SK-MEL-5 (cell line): ENCODE measurements at places on chromosomes 6 and 20. TPM values are rescaled to one million over a fixed set of nuclear protein-coding genes. Genes with fewer than 3 reads are reported as not detected.
A peak's percentile ranks its signal among the peaks of the same experiment; 100 is the strongest.

GRCh38 chr20:51182571-51182970, 159.7 kb upstream of the KCNG1 start:
- peak; percentile 40 for DNase-seq

- no peak for DNase-seq
Observed at GRCh38 chr20:478010-478948, 15.9 kb upstream of the TBC1D20 start.

DNAAF9 gene
- 7.5 and 7.9 TPM in 2 replicates for total RNA-seq

DNA sequence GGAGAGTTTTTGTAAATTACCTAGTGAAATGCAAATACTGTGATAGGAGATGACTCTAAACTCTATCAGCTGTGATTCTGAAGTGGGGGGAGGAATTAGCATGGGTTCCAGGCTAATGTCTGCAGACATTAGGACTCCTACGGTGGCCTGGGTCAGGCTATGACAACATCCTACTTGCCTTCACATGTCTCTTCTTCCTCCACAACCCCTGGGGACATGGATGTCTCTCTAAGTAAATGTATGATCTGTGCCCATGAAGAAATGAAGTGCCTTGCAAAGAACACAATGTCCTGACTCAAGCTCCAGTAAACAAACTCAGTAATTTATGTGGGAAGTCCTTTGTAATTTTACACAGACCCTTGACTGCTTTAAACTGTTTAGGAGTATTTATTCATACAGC, 165.8 kb upstream of the EEF1E1 start:
- no peak for DNase-seq

PI16 gene
- total RNA-seq, result not detected in 2 replicates

DNA sequence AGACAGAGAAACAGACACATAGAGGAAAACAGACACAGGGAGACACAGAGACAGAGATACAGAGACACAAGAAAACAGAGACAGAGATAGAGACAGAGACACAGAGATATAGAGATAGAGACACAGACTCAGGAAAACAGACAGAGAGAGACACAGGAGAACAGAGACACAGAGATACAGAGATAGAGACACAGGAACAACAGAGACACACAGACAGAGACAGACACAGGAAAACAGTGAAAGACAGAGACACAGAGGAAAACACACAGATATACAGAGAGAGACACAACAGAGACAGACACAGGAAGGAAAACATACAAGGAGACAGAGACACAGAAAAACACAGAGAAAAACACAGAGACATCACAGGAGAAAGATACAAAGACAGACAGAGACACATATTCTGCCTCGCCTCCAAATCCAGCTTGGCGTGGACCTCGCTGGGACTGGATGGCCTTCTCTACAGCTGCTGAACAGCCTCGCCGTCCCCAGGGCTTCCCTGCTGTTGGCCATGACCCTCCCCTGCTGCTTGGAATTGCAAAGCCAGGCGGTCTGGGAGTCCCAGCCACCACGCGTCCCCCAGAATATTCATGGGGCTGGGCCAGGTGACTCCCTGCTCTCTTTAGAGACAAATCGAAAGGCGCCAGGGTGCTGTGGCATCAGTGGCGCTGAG, 36.8 kb downstream of the NTSR1 start:
- no peak for DNase-seq

DNA sequence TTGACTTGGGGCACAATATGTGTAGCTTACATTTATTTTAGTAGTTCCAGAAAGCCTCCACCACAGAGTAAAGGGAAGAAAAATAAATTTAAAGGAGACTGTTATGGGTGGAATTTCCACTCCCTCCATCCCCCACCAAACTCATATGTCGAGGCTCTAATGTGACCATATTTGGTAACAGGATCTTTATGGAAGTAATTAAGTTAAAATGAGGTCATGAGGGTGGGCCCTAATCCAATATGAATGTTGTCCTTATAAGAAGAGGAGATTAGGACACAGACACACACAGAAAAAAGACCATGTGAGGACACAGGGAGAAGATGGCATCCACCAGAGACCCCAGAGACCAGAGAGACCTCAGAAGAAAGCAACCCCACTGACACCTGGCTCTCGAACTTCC, 189.7 kb downstream of the EDN1 start:
- DNase-seq, result no peak

GRCh38 chr6:34182751-34183531, 37.1 kb upstream of the GRM4 start:
- DNase-seq, result no peak

GRCh38 chr6:141833001-141833655, 299.6 kb upstream of the GJE1 start:
- DNase-seq, result peak; percentile 81

- peak; percentile 80 for DNase-seq
Observed at GRCh38 chr6:6758915-6759654, 170.6 kb downstream of the LY86 start.

- DNase-seq, result no peak
Observed at GRCh38 chr20:22387452-22387851, 196.9 kb downstream of the FOXA2 start.

- no peak for DNase-seq
Observed at GRCh38 chr6:159169193-159169555, at the start of gene FNDC1. Gene FNDC1 (plus strand): TSS chr6:159169400. CDS start chr6:159169597, 197 bp downstream.

DNA sequence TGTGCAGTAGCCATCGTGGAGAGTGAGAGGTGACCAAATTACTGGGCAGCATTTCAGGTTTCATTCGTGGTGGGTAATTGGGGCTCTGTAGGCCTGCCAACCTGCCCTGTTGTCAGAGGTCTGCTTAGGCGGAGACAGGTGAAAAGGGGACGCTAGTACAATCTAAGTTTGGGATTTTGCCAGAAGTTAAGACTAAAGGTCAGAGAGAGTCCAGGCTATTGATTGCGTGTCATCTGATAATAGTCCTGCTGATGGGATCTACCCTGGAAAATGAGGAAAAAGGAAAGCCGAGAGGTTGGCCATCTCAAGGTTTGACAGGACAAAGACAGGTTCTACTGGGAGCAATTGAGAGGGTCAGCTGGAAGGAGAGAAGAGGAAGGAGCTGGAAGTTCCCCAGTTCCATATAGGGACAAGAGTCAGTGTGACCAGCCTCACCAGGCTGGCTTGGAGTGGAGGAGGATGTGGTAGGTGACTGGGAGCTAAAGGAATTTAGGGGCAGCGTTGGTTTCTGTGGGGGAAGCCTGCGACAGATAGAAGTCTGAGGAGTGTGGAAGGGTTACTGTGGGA, 10.9 kb downstream of the ARFGEF2 start:
- no peak for DNase-seq

- no peak for DNase-seq
Observed at GRCh38 chr6:135066806-135067205, 12.2 kb upstream of the HBS1L start.

CD83 gene
- 43.0 and 43.5 TPM in 2 replicates for total RNA-seq

TP53TG5 gene
- not detected in 2 replicates for total RNA-seq

ABHD16B gene
- not detected in 2 replicates for total RNA-seq

RTF2 gene
- total RNA-seq, result 118 and 130 TPM in 2 replicates

GRCh38 chr6:11929241-11929835, 82.8 kb upstream of the HIVEP1 start:
- no peak for DNase-seq

ZNF334 gene
- total RNA-seq, result not detected in 2 replicates

GRCh38 chr6:166336847-166337246, 5.5 kb downstream of the SFT2D1 start:
- no peak for DNase-seq

DNA sequence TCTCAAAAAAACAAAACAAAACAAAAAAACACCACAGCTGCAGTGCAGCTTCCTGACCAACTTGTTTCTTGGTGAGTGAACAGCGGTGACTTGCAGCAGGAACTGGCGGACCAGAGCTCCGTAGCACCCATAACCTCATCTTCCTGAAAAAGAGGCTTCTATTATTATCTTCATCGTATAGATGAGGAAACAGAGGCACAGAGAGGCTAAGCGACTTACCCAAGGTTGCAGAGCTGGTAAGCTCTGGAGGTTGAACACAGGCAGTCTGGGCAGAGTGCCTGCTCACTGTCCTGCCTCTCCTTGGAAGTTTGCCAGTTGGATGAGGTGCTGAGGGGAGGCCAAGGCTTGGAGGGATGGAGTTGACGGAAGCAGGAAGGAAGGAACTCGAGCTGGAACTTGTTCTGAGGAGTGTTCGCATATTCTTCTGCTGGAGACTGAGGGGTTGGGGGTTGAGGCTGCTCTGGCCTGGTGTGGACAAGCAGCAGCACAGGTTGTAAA, 47.9 kb upstream of the CCDC167 start:
- no peak for DNase-seq

CST1 gene
- total RNA-seq, result 36.4 and 48.3 TPM in 2 replicates

DNA sequence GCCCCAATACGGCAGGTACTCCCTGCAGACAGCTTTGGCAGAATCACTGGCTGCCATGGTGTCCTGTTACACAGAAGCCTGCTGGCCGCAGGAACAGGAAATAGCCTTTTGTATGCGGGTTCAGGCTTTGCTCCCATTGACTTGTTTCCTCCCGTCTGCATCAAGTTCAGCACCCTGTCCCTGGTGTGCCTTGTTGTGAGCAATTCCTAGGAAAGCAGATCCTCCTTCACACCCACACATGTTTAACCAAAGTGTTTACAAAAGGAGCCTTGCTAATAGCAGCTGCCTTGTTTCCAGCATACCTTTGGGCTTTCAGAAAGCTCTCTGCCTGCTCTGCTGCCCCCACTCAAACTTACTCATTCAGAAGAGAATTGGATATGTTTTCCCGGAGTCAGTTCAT, 127.2 kb upstream of the SUPT3H start:
- DNase-seq, result no peak

LY6G6F gene
- total RNA-seq, result not detected in 2 replicates

DNA sequence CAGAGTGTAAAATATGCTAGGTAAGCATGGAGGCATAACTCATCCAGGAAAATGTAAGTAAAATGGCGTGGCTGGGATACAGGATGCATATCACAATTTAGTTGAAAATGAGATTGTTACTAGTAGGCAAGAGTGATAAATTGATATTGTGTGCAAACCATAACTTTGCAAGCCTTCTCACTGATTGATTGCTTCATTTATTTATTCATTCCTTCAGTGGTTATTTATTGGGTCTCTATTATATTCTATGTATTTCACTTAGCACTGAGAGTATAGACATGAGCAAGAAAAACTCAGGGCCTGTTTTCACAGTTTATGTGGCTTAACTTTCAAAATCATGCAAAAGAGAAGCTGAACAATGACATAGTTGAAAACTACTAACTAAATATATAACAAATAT, 241.0 kb upstream of the EYS start:
- DNase-seq, result no peak

XRN2 gene
- total RNA-seq, result 151 and 160 TPM in 2 replicates

DNA sequence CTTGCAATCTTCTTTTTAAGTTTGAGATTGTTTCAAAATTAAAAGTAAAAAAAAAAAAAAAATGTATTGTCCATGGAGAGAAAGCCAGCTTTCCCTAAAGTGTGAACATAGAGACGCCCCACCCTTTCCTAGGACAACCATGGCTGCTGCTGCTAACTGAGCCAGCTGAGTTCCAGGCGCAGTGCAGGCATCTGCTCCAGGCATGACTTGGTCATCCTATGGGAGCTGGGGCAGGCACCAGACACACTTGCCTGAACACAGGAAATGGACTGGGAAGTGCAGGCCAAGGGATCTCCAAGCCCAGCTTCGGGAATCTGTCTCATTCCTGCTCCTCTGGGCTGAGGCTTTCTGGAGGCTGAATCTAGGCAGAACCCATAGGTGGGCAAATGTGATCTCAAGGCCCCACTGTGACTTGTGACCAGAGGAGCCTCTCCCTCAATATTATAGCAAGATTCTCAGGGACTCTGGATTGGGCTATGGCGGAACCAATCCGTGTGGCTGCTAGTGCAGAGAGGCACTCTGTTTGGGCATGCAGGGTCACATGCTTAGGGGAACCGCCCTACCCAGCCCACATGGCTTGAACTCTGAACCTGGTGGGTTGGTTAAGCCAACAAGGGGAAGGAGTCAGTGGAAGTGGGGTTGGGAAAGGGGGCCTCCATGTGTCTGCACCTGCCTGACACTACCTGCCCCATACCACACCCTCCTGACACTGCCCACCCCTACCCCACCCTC, 138.2 kb upstream of the CST7 start:
- DNase-seq, result no peak

- DNase-seq, result no peak
Observed at GRCh38 chr20:19577692-19578091, 180.4 kb upstream of the RIN2 start.

DNA sequence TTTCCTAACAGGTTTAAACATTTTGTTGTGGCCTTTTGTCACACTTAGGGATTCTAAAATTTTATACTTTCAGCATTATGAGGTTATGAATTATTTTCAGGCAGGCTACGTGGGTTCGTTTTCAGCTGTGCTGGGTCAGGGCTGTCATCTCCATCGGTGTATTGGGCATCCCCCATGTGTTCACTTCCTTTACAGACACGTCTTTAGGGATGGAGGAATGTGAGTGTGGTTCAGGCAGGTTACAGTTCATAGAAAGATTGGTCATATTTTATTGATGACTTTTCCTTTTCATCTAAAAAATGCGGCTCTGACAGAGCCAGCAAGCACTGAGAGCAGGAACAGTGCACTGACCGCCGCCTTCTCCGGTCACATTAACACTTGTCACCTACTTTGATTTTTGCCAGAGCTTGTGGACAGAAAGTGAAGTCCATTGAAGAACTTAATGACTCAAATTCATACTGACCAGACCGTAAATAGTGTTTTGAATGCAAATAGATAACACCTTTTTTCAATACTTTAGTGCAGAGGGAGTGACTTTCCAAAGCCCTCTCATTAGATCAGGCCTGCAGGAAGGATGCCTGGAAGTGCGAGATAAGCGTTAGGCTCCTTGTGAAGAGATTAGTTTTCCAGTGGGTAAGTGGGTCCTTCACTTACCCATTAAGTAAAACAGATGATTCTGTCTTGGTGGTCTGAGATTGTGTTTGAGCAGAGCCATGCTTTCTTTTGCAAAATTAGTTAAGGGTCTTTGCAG, 113.1 kb downstream of the TIAM2 start:
- no peak for DNase-seq

- DNase-seq, result no peak
Observed at GRCh38 chr6:837380-837779, 144.4 kb upstream of the EXOC2 start.

PRSS16 gene
- total RNA-seq, result 4.9 and 5.2 TPM in 2 replicates

CST3 gene
- 294 and 300 TPM in 2 replicates for total RNA-seq

CCR6 gene
- total RNA-seq, result not detected in 2 replicates

- no peak for DNase-seq
Observed at GRCh38 chr20:3101737-3102574, 17.4 kb upstream of the AVP start.

DNA sequence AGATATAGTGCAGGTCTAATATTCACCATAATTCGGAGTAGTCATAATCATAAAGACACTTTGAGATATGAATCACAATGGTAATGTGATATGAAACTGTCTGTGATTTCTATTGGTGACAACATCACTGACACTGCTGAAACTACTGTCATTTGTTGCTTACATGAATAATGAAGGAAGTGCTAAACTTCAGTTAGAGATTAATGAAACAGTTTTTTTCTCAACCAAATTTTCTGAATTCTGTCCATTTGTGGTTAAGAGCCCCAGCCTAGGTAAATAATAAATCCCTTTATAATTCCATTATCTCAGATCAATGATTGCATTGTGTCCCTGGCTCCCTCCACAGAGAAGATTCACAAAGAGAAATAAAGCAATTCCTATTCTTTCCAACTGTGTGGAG, 122.6 kb downstream of the HIVEP2 start:
- DNase-seq, result peak; percentile 47

GRCh38 chr20:48025051-48025515, 239.8 kb upstream of the SULF2 start:
- peak; percentile 10 for DNase-seq

- DNase-seq, result no peak
Observed at GRCh38 chr6:56694002-56694401, 51.3 kb upstream of the DST start.
